ENCODE measurements at places on chromosomes 13 and 19.

DNA sequence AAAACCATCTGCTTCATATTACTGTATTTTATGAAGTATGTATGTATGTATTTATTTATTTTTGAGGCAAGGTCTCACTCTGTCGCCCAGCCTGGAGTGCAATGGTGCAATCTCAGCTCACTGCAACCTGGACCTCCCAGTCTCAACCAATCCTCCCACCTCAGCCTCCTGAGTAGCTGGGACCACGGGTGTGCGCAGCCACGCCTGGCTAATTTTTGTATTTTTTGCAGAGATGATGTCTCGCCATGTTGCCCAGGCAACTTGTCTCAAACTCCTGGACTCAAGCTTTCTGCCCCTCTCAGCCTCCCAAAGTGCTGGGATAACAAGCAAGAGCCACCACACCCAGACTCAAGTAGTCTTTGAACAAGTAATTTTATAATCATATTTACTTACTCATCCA lies 5.5 kb downstream of the KATNAL1 start:
- no peak for DNase-seq

- no peak for DNase-seq
These were observed 309.0 kb downstream of the TEX29 start for GRCh38 chr13:111629457-111629856.

DNA sequence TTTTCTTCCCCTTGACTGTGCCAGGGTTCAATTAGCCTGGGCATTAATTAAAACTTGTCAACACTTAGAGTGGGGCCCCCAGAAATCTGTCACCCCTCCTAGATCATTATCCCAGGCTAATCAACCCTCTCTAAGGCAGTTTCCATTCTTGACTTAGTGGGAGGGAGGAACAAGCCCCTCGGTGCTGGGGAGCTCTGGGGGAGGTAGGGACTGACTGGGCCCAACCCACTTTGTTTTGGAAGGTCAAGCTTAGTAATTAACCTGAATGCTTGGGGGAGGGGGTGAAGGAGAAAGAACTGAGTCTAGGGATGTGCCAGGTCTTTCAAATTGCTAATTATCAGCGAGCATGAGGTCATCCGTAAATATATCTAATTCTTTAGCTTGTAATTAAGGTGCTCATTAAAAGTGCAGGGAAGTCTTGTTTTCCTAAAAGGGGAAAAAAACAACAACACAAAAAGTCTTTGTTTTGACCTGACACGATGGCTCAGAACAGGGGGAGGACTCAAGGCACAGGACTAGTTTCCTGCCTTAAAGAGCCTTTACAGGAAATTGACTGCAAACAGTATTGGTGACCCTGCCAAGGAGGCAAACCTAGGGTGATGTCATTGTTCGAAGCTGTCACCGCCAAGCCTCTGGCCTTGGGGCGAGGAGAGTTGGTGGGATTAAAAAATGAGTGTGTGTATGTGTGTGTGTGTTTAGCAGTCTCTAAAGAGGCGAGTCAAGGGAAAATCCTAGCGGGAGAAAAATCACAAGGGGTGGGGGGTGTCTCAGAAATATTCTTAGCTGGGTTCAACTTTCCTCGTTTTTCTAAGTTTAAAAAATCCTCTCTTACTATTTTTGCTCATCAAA lies 19.4 kb downstream of the ACTN4 start:
- DNase-seq, result peak; percentile 33

DNA sequence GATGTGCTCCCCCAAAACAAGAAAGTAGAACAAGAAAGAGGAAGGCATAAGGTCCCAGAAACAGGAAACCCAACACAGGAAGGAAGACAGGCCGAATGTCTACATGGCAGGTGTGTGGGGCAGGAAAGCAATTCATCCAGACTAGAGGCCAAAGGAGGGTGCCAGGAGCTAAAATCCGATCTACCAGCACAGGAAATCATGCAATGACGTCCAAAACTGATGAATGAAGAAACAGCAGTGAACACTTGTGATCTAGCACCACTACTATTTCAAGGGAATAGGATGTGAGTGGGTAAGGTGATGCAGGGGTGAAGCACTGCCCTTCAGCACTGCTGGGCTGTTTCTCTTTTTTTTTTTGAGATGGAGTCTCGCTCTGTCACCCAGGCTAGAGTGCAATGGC lies 59.1 kb downstream of the DOCK9 start:
- peak; percentile 5 for DNase-seq

DNA sequence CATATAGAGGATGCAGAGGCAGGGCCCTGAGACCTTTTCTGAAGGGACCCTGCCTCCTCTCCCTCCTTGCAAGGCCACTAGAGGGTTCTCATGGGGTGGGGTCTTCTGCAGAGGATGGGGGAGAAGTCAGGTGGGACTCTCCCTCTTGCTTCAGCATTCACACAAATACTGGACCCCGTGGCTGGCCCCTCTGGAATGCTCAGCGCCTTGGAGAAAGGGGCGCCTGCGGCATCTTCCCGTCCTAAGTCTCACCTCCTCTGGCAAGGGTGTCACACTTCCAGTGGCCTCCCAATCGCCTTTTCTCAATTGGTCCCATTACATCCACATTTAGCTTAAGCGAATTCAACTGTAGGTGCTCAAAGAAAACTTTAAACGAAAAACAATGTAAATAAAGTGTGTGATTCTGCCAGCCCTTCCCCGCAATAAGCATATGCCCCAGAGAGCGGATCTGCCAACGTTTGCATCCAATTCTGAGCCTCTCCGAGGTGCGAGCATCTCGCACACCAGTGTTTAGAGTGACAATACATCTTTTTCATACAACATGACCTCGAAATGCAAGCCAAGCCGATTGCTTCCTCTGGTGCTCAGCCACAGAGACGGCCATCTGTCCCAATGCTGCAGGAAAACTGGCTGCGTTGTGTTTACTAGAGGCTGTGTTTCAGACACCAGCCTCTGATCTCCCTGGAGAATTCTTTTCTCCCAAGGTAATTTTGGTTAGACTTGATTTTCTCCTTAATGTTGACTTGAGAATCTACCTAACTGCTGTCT lies 69.1 kb upstream of the WASF3 start:
- no peak for DNase-seq

GRCh38 chr19:2923510-2923909 lies 21.3 kb downstream of the ZNF77 start:
- DNase-seq, result no peak

Data from central memory CD4-positive, alpha-beta T cell (primary cell).